ENCODE measurements at places on chromosomes 16 and 17.

- DNase-seq: no peak
These were observed 9.5 kb downstream of the SULT1A2 start for GRCh38 chr16:28587386-28587785.

DNA sequence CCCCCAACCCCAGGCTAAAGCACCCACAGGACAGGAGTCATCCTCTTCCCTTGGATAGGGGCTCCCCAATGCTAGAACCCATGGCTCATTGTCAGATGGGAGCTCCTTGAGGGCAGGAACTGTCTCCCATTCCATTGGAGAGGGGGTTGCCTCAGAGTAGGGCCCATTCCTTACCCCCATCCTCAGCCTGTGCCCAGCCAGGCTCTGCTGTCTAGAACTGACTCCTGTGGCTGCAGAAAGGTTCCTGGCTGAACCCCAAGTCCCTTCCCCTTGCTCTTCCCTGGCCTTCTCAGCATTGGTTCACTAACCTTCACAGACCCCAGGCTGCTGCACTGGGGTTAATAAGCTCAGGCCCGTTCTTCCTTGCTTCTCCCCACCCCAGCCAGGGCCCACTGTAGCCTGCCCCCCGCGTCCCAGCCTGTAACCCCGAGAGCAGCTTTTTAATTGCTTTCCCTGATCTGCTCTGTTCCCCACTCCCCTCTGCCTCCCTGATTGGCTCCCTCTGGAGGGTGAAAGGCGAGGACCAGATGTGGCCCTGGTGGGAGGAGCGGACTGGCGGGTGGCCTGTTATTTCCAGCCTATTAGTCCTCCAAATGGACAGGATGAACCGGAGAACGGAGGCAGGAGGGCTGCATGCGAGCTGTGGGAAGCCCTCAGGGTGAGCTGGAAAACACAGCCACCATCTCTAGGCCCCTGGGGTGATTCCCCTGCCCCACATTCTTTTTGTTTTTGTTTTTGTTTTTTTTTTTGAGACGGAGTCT lies 6.0 kb upstream of the GFAP start:
- no peak for DNase-seq

DNA sequence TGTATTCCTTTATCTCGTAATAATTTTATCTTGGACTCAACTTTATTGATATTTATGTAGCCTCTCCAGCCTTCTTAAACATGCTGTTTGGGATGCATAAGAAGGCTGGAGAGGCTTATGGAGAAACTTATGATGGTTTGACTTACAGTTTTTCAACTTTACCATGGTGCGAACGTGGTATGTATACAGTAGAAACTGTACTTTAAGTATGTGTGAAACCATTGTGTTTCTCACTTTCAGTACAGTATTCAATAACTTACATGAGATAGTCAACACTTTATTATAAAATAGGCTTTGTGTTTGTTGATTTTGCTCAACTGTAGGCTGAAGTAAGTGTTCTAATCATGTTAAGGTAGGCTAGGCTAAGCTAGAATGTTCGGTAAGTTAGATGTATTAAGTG lies 206.8 kb downstream of the SEC14L1 start:
- DNase-seq: no peak

- no peak for DNase-seq
These were observed 189.3 kb upstream of the COX10 start for GRCh38 chr17:13879961-13880466.

- DNase-seq: no peak
These were observed 412.4 kb upstream of the ERCC4 start for GRCh38 chr16:13507530-13507929.

All from NAMALWA (cell line).